ENCODE measurements at places on chromosomes 12 and 14. TPM values are rescaled to one million over a fixed set of nuclear protein-coding genes. Genes with fewer than 3 reads are reported as not detected.

The KRT7 gene
- not detected for total RNA-seq

The GALNT16 gene
- total RNA-seq = 5.5 TPM

The AICDA gene
- total RNA-seq = not detected

The GPRC5D gene
- not detected for total RNA-seq

The SLC24A4 gene
- total RNA-seq = 0.31 TPM

The CD69 gene
- total RNA-seq = 0.62 TPM

The TBC1D30 gene
- 72.2 TPM for total RNA-seq

The HOMEZ gene
- total RNA-seq = 2.5 TPM

The TAMALIN gene
- total RNA-seq = 1.6 TPM

The TAS2R20 gene
- total RNA-seq = 22.9 TPM

The STAC3 gene
- 0.94 TPM for total RNA-seq

The SERPINA9 gene
- not detected for total RNA-seq

The TRIM9 gene
- 40.2 TPM for total RNA-seq

The PRKD1 gene
- total RNA-seq = 20.0 TPM

The KIAA0586 gene
- total RNA-seq = 26.7 TPM

The HPD gene
- total RNA-seq = not detected

The LHX5 gene
- total RNA-seq = not detected

The GRIP1 gene
- total RNA-seq = 104 TPM

The IL26 gene
- not detected for total RNA-seq

The CISTR gene
- not detected for total RNA-seq

The EML5 gene
- 30.3 TPM for total RNA-seq

The CCDC177 gene
- 6.9 TPM for total RNA-seq

The PITPNM2 gene
- 9.0 TPM for total RNA-seq

The KCNC2 gene
- 21.1 TPM for total RNA-seq

The MYF6 gene
- total RNA-seq = 0.47 TPM

The NRXN3 gene
- 35.6 TPM for total RNA-seq

The ABCB9 gene
- 21.2 TPM for total RNA-seq

The IFNG gene
- not detected for total RNA-seq

The CLEC2D gene
- 11.4 TPM for total RNA-seq

The HNF1A gene
- total RNA-seq = not detected

The TAS2R19 gene
- total RNA-seq = 28.7 TPM

The RD3L gene
- not detected for total RNA-seq

The TAS2R31 gene
- 25.0 TPM for total RNA-seq

The LTBP2 gene
- 0.94 TPM for total RNA-seq

The ZFHX2 gene
- 1.2 TPM for total RNA-seq

The REP15 gene
- total RNA-seq = 3.0 TPM

The RBMS2 gene
- 3.0 TPM for total RNA-seq

The BORCS5 gene
- 27.5 TPM for total RNA-seq

The YARS2 gene
- total RNA-seq = 41.3 TPM

The LTBR gene
- total RNA-seq = 1.9 TPM

The NOPCHAP1 gene
- total RNA-seq = 18.7 TPM

The KCNA1 gene
- 1.1 TPM for total RNA-seq

The FGF6 gene
- not detected for total RNA-seq

The SLC38A4 gene
- total RNA-seq = 0.94 TPM

The SMCO2 gene
- total RNA-seq = 0.78 TPM
